Stimulated activated CD4-positive, alpha-beta T cell treated with anti-CD3 and anti-CD28 coated beads, TNF-alpha, amount 100 ng/mL, for 1 hour (primary cell): ENCODE measurements at places on chromosomes 7 and 10.

GRCh38 chr7:142963993-142964392, 1.8 kb upstream of the KEL start:
- DNase-seq, result no peak

- DNase-seq, result no peak
These were observed 8.8 kb downstream of the LYZL1 start for GRCh38 chr10:29297678-29298077.

DNA sequence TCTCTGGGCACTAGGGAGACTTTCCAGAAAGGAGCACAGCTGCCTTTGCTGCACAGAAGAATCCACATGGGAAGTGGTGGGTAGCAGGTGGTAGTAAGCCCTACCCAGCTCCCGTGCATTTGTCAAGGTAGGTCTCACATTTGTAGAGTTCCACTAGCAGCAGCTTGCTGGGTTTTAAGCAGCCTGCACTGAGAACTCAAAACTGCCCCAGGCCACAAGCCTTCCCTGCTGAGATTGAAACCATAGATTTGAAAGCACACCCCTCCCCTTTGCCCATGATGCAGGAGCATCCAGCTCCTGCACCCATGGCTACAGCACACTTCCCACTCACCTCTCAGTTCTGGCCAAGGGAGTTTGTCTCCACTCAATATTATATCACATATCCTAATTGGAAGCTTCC, 604.5 kb upstream of the STEAP1 start:
- no peak for DNase-seq

- DNase-seq, result no peak
These were observed 20.9 kb downstream of the EBF3 start for GRCh38 chr10:129942936-129943715.

DNA sequence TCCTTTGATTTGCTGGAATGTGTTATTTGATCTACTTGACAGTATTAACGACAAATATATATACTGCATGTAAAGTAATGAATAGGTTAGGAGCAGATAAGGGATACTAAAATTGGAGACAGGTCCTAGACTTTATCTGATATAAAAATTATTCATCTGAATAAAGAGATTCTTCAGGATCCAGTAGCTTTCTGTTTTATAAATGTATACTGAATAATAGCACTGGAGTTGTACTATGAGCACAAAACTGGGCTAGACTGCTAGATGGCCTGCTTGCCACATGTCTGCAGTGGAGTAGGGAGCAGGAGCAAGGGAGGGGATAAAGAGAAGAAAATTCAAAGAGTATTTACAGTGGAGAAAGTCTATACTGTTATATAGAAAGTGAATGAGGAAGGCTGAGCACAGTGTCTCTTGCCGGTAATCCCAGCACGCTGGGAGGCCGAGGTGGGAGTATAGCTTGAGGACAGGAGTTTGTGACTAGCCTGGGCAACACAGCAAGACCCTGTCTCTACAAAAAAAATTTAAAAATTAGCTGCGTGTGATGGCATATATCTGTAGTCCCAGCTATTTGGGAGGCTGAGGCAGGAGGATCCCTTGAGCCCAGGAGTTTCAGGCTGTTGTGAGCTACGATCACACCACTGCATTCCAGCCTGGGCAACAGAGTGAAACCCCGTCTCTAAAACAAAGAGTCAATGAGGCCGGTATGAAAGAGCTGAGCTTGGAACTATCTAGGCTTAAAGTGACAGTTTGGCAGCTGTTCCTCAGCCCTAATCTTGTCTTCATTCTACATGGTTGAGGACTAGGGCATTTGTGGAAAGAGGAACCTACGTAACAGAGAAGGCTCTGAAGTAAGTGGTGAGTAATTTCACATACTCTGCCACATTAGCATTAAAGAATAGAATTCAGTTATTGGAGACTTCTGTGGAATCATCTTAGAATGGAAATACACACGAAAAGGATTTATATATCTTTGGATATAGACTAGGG, 41.8 kb downstream of the CD36 start:
- no peak for DNase-seq

DNA sequence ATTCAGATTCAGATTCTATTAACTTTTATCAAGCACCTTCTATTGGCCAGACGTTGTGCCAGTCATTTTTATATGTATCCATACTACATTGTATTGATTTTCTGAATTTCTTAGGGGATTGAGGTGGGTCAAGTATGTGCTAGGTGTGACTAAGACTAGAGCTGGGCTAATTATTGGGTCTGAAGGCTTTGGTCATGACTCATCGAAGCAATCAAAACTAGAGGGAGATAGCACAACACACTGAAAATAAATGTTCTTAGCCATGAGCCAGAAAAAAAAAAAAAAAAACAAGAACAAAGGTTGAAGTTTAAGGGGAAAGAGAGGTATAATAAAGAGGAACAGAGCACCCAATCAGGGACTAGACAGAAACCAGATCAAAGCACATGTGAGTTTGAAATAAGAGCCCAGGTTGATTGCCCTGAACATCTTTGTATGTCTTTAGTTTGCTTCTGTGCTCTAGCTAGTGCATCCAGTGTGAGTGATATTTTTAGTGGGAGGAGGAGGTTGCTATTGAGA, 171.6 kb upstream of the FOXP2 start:
- DNase-seq, result no peak

DNA sequence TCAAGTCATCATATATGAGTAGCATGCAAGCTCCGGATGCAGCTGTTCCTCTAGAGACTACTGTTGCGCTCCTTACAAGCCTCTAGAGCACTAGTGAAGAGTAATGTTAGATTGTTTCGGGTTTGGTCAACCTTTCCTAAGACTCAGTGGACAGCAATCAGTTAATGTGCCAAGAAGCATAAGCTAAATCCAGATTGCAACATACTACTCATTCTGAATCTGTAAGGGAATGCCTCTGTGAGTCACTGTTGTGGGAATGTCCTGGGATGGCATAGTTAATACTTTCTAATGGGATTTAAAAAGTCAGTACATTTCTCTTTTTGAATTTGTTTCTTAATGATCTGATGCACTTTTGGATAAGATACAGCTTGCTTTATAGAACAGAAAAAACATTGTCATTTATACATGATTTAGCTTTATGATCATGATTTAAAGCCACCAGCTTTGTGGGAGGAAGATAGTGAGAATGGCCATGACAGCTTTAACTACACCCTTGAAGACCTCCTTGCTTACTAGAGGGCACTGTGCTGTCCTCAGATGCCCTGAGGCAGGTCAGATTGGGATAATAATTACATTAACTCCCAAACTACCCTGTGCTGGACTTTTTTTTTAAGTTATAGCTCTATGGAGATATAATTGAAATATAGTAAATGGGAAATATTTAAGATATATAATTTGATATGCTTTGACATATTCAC, 138.4 kb downstream of the SDK1 start:
- DNase-seq, result no peak

GRCh38 chr7:92723943-92724342, 112.4 kb downstream of the CDK6 start:
- DNase-seq, result no peak
